GM03348 (cell line): ENCODE measurements at places on chromosomes 1 and 21.

DNA sequence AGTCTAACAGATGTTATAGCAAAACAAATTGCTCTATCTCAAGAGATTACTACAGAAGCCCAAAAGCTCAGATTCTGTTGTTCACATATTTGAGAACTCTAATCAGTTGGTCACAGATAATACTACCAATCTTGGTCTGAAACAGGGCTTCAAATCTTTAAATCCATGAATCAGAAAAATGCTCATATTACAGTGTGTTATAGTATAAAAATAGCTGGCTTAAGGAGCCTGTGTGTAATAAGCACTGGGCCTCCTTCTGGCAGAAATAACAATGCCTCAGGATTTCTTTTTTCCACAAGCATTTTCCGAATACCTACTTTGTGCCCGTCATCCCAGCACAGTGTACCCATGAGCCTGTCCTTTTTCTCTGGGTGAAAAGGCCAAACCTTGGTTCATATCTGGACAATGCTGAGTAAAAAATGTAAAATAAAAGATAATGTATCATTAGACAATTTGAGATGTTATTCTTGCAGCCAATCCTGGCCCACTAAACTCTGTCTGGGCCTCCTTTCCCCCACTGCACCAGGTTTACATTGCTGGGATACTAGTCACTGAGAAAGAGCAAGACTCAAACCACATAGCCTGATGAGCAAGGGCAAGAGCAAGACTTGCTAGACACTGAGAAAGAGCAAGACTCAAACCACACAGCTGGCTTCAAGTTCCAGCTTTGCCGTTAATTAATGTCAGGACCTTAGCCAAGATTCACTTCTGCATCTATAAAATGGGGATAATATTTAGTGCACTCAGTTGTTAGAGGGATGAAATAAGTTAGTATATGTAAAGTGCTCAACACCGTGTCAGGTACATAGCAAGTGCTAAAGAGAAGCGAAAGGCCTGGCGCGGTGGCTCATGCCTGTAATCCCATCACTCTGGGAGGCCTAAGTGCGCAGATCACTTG lies 17.0 kb upstream of the ADAR start:
- peak; percentile 71 for DNase-seq

DNA sequence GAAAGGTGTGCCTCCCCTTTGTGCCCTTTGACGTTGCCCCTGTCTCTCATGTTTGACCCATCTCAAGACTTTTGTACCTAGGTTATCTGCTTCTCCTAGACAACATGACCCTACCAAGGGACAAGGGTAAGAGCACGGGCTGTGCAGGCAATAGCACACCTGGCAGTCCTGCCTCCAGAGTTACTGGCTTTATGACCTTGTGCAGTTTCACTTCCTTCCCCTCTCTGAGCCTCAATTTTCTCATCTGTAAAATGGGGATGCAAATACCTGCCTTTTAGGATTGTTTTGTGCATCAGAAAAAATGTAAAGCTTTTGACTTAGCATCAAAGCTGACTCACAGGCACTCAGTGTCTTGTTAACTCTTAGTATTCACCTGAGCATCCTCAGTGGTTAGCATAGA lies 36.4 kb downstream of the ELK4 start:
- DNase-seq: no peak

GRCh38 chr1:233463333-233463732 lies 135.8 kb downstream of the MAP3K21 start:
- DNase-seq: no peak

GRCh38 chr1:53368314-53369033 lies 40.6 kb upstream of the LRP8 start:
- no peak for DNase-seq

- no peak for DNase-seq
These were observed 103.4 kb upstream of the ADAR start for GRCh38 chr1:154711416-154711815.

GRCh38 chr1:34549199-34549598 lies 205.6 kb upstream of the GJB5 start:
- DNase-seq: no peak

GRCh38 chr1:25737130-25737529 lies 62.9 kb upstream of the SELENON start:
- DNase-seq: no peak

- DNase-seq: no peak
These were observed 2.3 kb downstream of the FYB2 start for GRCh38 chr1:56816909-56817308.

- DNase-seq: no peak
These were observed 50.9 kb upstream of the TARBP1 start for GRCh38 chr1:234529950-234530237.

DNA sequence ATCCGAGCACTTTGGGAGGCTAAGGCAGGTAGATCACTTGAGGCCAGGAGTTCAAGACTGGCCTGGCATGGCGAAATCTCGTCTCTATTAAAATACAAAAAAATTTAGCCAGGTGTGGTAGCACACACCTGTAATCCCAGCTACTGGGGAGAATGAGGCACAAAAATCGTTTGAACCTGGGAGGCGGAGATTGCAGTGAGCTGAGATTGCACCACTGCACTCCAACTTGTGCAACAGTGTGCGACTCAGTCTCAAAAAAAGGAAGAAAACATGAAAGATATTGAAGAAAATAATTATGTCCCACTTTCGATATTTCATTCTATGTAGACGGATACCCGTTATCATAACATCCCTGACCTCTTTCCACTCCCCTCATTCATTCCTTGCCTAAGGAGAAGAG lies 19.2 kb downstream of the TUT4 start:
- no peak for DNase-seq

DNA sequence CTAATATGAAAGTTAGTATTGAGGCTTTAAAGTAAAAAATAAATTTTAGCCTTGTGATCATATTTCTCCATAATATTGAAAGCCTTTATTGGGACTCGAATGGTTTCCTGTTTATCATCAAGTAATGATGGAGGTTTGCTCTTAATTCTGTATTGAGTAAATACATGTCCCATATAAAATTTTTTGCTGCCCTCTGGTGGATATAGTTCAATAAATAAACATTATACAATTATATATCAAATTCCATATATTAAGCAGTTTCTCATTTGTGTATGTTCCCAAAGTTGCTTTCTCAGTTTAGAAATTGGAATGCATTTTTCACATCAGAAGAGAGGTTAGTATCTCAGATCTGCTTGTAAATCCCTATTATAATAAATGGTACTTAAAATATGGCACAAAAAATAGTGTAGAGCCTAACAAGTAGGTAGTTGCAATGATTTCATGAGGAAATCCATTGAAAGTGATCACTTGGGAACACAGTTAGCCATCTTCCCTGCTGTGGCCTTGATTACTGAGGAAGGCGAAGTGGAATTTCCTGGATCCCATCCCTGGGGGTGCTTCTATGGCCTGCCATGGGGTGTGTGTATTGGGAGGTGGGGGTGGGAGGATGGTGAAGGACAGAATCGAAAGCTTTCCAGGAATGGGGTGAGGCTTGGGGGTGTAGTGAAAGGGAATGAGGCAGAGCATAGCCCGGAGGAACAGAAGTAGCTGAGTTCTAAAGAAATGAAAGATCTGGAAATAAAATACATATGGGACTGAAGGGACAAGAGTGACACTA lies 84.1 kb upstream of the C21orf91 start:
- peak; percentile 59 for DNase-seq

DNA sequence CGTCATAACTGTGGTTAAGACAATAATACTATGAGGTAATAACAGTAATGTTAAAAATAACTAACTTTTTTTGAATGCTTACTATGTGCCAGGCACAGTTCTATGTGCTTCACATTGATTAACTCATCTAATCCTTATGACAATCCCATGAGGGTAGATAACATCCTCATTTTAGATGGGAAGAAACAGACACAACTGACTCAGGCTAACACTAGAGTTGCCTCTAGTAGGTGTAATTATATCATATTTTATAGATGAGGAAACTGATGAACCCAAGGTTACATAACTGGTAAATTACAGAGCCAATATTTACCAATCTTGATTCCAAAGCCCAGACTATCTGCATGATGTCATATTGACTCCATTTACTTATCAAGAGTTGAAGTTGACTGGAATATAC lies 23.5 kb downstream of the SERPINC1 start:
- no peak for DNase-seq

GRCh38 chr1:151612501-151613281 lies 841 bp downstream of the SNX27 start:
- peak; percentile 48 for DNase-seq

DNA sequence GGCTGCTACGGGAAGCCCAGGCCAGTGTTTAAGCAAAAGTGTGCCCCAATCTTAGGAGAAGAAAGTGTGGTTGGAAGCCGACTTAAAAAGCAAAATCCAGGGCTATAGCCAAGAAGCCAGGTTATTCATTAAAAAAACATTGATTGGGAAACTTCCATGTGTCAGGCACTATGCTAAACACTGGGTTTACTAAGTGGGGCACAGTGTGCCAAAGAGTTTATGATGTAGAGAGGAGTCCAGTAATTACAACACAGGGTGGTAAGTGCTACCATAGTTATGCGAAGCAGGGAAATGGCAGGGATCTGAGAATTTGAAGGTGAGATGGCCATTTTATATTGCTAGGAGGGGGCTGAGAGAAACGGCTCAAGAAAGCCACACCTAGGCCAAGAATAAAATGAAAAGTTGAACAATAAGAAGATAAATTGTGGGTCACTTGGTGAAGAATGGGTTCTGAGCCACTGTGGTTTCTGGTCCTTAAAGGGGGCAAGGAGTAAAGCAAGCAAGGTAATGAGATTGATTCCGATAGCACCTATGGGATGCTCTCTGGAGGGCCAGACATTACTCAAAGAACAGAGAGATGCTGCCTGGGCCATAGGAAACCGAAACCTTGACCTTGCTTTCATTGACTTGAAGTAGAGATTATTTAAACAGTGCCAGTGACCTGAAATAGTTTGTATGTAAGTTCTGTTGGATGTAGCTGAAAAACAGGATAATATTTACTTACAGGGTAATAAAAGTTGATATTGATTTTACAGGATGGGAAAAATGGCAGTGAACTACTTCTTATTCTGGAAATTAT lies 177.8 kb downstream of the GIPC2 start:
- no peak for DNase-seq

DNA sequence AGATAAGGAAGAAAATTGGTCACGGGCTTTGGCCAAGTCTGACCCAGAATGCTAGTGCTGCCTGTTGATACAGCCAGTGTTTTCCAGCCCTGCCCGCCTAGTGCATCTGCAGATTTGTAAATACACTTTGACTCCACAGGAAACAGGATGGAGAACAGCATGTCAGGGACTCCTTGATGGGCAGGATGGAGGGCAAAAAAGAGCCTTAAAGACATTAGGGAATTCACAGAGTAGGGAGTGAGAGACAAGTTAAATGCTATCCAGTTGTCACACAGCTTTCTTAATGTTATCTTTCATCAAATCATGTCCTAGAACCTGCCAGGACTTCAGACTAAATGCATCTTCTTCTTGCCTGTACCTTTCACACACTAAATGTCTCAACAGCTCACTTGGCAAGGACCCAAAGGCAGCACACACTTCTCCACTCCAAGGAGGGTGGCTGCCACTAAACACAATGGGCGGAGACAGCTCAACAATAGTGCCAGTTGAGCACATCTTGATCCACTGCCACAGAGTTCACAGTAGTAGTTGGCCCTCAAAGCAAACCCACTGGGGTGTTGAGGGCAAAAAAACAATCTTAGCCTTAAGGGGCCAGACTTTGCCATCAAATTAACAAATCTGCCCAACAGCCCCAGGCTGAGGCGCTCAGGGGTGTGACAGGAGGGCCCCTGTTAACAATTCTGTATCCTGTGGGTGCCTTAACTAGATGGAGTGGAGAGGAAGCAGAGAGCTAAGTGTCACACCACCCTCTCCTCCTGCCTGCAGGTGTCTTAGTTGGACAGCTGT lies 2.7 kb downstream of the HIVEP3 start:
- no peak for DNase-seq

- DNase-seq: no peak
These were observed 22.8 kb downstream of the CYYR1 start for GRCh38 chr21:26550326-26550725.

- peak; percentile 87 for DNase-seq
These were observed 24.0 kb downstream of the QSOX1 start for GRCh38 chr1:180178511-180179161.

- no peak for DNase-seq
These were observed 15.3 kb downstream of the MAGI3 start for GRCh38 chr1:113405573-113405972.

- DNase-seq: no peak
These were observed 25.8 kb upstream of the LPAR3 start for GRCh38 chr1:84918726-84919336.

DNA sequence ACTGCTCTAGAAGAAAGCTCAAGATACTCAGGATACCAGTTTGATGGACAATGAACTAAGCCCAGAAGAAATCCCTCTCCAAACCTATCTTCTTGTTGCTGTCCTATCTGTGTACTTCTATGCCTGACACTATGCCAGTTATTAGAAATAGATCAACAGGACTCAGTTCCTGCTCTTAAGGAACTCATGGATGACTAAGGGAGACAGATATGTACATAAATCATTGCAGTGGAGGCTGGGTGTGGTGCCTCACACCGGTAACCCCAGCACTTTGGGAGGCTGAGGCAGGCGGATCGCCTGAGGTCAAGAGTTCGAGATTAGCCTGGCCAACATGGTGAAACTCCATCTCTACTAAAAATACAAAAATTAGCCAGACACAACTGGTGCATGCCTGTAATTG lies 42.4 kb upstream of the AK4 start:
- no peak for DNase-seq
